LHCN-M2 (cell line): ENCODE measurements at places on chromosomes 11 and 22.
A peak's percentile ranks its signal among the peaks of the same experiment; 100 is the strongest.

GRCh38 chr11:73869332-73869949, 7.2 kb downstream of the COA4 start:
- DNase-seq, result no peak

DNA sequence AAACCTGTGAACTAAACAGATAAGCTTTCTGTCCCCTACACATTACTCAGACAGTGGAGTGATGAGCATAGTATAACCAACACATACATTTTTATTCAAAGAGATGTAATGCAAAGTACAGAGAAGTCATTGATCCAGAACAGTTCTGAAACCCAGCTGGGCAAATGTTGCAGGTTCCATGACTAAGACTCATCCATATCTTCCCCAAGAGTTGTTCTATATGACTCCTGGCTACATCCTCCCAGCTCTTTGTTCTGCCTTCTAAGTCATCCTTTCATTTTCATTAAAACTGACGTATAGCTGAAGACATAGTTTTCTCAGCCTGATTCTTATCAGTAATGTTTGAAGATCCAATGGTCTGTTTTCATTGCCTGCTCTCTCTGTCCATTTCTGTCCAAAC, 47.3 kb downstream of the PLAAT5 start:
- no peak for DNase-seq

DNA sequence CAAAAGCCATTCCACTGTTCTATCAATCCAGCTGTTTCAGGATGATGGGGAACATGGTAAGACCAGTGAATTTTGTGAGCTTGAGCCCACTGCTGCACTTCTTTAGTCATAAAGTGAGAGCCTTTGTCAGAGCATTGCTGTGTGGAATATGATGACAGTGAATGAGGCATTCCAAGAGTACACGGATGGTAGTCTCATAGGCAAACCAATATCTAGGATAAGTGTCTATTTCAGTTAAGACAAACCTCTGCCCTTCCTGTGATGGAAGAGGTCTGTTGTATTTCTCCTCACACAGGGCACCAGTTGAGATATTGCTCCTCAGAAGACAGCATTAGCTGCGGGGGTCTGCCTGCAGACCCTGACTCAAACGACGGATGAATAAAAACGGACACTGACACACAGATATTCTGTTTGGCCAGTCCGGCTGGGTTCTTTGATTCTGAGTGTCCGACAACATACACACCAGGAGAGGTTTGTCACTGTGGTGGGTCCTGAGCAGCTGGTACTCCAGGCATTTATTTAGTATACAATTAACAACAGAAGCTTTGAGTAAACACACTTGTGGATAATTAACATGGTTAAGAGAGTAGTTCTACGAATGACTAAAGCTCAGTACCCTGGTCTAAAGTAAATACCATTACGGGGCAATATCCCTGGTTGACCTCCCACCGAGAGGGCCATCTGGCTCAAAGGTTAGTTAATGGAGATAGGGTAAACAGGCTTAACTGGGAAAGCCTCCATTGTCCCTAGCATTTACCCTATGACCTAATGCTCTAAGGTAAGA, 121.7 kb downstream of the ZNF280B start:
- no peak for DNase-seq

- DNase-seq, result no peak
These were observed 76.8 kb downstream of the MED15 start for GRCh38 chr22:20584029-20584871.

DNA sequence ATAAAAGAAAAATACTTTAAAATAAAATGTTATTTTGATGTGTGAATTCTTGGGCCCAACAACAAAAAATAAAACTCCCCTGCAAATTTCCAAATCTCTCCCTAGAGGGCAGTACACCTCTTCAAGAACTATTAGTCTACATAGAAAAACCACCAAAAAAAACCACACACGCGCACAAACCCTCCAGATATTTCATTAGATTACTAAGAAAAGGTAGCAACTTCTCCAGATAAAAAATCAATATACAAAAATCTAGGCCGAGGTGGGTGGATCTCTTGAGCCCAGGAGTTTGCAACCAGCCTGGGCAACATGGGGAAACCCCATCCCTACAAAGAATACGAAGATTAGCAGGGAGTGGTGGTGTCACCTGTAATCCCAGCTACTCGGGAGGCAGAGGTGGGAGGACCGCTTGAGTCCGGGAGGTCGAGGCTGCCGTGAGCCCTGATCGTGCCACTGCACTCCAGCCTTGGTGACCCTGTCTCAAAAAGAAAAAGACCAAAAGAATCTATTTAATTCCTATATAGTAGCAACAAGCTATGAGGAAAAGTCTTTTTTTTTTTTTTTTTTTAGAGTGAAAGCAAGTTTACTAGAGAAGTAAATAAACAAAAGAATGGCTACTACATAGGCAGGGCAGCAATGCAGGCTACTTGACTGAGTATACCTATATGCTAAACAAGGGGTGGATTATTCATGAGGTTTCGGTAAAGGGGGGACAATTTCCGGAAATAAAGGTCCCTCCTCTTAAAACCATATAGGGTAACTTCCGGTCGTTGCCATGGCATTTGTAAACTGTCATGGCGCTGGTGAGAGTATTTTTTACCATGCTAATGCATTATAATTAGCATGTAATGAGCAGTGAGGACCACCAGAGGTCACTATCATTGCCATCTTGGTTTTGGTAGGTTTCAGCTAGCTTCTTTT, 13.1 kb downstream of the B3GNT6 start:
- DNase-seq, result peak; percentile 93

DNA sequence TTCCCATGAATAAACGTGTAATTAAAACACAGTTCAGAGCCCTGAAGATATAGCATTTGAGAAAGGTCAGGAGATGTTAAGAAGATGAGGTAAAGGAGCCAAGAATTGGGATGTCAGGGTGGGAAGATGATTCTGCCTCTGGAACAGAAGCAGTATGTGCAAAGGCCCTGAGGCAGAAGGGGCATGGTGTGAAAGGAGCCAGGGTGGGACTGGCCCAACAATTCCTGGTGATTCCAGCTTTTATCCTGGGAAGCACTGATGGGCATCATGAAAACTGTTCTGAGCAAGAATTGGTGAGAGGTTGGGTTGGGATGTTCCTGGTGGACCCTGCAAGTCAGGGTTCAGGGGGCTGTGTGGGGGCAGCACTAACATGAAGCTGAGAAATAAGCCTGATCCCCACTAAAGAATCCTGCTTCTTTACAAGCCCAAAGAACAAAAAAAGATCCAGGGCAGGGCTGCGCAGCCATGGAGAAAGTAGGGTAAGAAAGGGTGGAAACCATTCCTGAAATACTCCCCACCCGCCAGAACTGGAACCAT, 2.5 kb upstream of the FXYD6 start:
- DNase-seq, result no peak

- no peak for DNase-seq
These were observed 150.3 kb upstream of the E2F8 start for GRCh38 chr11:19391026-19391425.
